Stimulated activated CD4-positive, alpha-beta T cell treated with anti-CD3 and anti-CD28 coated beads, Interleukin-12 subunit alpha, Interleukin-12 subunit beta, amount 100 ng/mL, for 4 hours (primary cell): ENCODE measurements at places on chromosomes 16 and 17.

- DNase-seq = no peak
These were observed 312.5 kb downstream of the MAF start for GRCh38 chr16:79288066-79288465.

- no peak for DNase-seq
These were observed 146.9 kb downstream of the C16orf95 start for GRCh38 chr16:87170310-87170709.

DNA sequence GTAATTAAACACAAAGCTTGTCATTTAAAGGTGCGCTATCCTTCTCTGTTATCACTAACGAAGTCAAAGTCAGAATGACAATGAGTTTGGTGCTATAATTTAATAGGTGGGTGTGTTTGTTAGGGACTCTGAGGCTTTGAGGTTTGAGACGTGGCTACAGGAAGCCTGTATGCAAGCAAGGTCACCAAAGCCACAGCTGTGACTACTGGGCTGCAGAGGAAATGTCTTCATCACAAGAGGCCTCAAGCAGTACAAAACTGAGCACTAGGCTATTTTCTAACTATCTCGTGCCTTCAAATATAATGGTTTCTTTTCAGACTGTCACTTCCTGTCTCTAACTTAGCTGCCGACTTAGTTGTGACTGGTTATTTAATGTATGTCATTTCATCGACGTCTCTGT lies 141.2 kb downstream of the AATF start:
- DNase-seq = no peak

DNA sequence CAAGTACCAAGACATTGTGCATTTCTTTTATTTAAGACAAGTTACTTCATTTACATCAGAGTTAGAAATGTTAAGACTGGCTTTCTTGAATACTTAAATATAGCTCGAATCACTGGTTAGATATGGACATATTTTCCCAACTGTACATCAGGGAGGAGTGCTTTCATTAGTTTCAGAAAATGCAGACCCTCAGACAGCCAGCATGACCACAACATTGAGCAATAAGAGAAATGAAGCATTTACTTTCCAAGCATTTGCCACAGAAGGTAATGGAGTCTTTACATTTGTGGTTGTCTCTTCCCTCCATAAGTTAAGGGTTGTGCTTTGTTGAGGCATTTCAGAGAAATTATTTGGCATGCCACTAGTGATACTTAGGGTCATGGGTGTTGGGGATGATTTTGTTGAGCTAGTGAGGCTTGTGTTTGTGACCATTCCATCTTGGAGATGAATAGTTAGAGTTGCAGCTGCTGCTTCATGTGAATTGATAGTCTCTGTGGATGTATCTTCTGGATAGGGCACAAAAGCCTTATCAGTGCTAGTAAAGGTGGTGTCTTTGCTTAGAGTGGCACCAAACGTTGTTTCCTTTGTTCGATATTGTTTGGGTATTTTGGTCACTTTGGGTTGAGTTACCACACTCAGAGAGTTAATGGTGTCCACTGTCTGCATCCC lies 2.1 kb downstream of the OMG start:
- DNase-seq = no peak

- no peak for DNase-seq
These were observed 1.4 kb downstream of the SETD6 start for GRCh38 chr16:58516768-58517107.
